ENCODE measurements at places on chromosomes 12 and 14.

DNA sequence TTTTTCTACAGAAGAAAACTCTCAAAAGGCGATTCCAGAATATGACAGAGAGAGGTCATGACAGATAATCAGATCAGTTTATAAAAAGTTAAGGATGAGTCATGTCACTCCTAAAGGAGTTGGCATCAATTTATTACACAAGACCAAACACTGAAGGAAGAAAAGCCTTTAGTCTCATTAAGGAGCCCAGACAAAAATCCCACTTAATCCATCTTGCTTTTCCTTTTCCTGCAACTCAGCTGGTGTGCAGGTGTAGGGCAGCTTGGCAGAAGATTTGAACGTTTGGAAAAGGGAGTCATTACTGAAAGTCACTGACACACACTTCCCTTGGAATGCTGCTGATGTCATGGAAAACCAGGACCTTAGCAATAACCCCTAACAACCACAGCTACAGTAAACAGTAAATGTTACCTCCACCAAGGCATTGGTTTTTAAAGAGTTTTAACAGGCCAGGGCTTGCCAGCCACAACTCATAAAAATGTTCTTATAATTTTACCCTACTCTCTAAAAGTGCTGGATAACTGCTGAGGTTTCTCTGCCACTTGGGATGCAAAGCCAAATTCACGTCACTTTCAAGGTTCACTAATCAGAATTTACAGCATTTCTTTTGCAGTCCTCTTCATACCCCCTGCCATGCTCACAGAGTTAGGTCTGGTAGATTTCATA is 320.6 kb downstream of the RAD51B start:
- no peak for DNase-seq

- DNase-seq, result no peak
Observed at GRCh38 chr12:115294453-115295133, 610.6 kb upstream of the TBX3 start.

DNA sequence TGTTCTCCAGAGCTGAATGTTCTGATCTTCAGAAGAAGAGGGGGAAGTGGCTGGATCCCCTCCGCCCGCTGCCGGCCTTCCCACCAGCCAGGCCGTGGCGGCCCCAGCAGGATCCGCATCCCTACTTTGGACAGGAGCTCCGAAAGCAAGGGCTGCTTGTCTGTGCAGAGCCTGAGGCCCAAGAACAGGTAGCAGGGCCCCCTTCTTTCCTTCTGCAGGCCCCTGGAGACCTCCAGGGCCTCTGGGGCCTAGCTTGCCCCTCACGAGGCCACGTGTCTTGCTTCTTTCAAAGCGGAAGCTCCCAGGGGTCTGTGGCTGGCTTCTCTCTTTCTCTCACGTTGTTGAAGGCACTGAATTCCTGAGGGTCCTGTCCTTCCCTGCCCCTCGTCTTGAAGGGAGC is 13.2 kb downstream of the PGF start:
- no peak for DNase-seq

DNA sequence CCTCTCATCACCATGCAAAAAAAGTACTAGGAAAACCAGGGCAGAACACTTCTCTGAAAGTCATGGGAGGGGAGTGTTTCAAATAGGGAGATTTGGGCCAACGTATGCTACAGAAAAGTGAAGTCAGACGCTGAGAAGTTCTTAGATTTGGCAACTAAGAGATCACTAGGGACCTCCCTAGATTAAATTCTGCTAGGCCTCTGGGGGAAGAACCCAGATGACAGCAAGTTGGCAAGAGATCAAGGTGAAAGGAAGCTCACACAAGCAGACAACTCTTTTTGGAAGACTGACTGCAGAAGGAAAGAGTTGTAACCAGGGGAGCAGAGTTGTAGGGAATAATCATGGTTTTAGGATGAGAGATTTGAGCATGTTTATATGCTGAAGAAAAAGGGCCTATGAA is 20.7 kb downstream of the IQSEC3 start:
- DNase-seq, result no peak

- DNase-seq, result no peak
Observed at GRCh38 chr12:8911606-8912268, 2.6 kb upstream of the PHC1 start.

DNA sequence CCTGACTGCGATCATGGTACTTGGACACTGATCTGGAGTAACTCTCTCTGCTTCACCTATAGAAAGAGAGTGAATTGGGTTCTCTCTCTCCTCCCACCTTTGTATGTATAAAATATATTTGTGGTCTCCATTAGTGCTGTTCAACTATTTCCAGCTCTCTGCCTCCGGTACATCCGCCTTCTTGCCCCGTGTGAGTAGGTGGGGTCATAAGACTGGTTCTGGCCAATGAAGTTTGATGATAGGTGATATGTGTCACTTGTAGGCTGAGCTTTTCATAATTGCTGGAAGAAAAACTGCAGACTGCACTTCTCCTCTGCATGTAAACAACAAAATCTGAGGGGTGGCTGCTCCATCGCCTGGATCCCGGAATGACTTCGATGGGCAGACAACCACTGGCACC is 210.4 kb downstream of the EXOC5 start:
- DNase-seq, result no peak

- DNase-seq, result no peak
Observed at GRCh38 chr14:21227981-21228380, 41.3 kb downstream of the HNRNPC start.

DNA sequence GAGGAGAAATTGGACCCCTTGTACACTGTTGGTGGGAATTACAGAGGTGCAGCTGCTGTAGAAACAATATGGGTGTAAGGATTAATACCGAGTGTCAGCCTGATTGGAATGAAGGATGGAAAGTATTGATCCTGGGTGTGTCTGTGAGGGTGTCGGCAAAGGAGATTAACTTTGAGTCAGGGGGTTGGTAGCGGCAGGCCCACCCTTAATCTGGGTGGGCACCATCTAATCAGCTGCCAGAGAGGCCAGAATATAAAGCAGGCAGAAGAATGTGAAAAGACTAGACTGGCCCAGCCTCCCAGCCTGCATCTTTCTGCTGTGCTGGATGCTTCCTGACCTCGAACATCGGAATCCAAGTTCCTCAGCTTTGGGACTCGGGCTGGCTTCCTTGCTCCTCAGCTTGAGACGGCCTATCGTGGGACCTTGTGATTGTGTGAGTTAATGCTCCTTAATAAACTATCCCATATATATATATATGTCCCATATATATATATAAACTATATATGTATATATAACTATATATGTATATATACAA is 38.4 kb upstream of the PPP2R5C start:
- DNase-seq, result no peak

- DNase-seq, result no peak
Observed at GRCh38 chr12:122858171-122858570, 22.9 kb downstream of the HIP1R start.

GRCh38 chr12:131222329-131223139 is 268.8 kb downstream of the ADGRD1 start:
- no peak for DNase-seq

Measured in cortex of kidney (tissue), 1 donor.